ENCODE measurements at places on chromosomes 11 and 22.

GRCh38 chr11:47383071-47383470 lies 4.7 kb upstream of the SPI1 start:
- no peak for DNase-seq

GRCh38 chr22:32341122-32341740 lies 16.4 kb upstream of the RFPL3 start:
- no peak for DNase-seq

DNA sequence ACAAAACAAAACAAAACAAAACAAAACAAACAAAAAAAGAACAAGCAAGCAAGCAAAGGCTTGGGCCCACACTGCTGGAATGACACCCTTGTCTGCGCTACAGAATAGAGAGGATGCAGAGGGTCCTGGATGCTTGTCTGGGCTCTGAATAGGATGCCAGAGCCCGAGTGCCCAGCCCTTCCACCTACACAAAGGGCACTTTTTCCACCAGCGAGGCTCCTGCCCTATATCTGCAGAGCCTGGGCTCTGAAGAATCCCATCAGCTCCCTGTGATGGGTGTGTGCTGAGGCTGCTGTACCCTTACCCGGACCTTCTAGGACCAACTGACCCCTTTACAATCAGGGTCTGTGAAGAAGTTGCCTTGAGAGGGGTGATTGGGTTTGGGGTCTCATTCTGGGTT lies 221.2 kb downstream of the DSCAML1 start:
- no peak for DNase-seq

GRCh38 chr22:28798810-28799605 lies 1.4 kb downstream of the XBP1 start:
- peak; percentile 51 for DNase-seq

DNA sequence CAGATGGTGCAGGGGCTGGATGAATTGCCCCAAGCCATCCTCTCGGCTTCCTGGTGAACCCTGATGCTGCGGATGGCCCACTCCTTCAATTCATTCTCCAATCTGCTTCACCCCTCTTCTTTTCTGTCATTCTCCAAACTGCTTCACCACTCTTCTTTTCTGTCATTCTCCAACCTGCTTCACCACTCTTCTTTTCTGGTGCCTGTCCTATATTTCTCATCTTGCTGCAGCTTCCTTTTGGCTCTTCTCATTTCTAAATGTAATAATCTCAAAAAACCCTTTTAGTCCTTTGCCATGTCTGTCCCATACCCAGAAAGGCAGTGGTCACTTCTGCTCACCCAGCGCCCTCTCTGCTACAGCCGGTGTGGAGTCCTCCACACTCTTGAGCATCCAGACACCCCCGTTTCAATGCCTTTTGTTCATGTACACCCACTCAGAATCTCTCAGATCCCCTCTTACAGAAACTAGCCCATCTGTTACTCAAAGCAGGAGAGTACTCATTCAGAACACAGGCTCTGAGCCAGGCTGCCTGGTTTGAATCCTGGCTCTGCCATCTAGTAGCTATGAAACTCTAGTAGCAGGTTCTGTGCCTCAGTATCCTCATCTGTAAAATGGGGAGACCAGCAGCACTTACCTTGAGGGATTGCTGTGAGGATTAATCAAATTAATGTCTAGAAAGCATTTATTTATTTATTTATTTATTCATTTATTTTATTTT lies 14.9 kb downstream of the SERPIND1 start:
- DNase-seq: no peak

- DNase-seq: no peak
These were observed 403.1 kb upstream of the CCDC90B start for GRCh38 chr11:83689144-83689780.

- no peak for DNase-seq
These were observed 2.8 kb downstream of the OSM start for GRCh38 chr22:30263883-30264282.

GRCh38 chr11:117039900-117040299 lies 58.3 kb downstream of the SIK3 start:
- DNase-seq: peak; percentile 44

DNA sequence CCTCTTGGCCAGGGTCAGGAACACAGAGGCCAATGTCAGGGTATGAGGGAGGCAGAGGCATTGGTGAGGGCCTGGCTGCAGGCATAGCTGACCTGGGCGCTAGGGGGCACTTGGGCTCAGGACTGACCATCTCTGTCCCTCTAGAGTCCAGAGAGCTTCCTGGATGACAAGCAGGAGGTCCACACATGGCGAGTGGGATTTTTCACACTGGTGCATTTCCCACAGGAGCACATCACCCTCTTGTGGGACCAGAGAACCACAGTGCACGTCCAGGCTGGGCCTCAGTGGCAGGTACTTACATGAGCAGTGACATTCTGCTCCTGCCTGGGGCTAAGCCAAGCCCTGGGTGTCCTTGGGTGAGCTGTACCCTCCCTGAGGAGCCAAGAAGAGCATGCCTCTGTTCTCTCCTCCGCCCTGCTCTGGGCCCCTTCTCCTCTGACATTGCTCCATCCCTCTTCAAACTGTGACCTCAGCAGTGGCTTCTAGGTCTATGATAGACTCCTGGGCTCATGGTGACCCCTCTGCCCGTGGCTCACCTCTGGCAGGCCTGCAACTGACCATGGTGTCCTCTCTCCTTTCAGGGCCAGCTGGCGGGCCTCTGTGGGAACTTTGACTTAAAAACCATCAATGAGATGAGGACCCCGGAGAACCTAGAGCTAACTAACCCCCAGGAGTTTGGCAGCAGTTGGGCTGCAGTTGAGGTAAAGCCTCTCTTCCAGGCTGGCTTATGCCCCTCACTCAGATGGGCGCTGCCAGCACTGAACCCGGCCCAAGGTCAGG lies 46.6 kb downstream of the OTOG start:
- DNase-seq: no peak

- no peak for DNase-seq
These were observed 6.9 kb upstream of the ABCC8 start for GRCh38 chr11:17483505-17483904.

- no peak for DNase-seq
These were observed 22.5 kb upstream of the ADA2 start for GRCh38 chr22:17241576-17242330.

DNA sequence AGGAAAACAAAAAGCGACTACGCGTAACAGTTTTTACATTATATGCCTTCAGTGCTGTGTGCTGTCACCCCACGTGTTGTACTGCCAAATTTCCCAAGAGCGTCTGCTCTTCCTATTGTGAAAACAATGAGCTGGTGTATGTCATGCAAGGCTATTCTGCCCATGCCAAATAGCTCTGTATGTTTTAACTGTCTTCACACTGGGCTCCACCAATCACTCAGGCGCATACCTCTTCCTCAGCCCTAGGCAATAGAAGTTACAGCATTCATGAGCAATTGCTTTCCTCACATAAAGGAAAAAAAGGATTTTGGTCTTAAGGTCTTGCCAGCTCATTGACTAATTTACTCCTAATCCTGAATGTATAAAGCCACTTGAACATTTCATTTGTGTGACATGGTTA lies 606.8 kb downstream of the NTM start:
- no peak for DNase-seq

GRCh38 chr22:36443198-36443770 lies 38.2 kb downstream of the TXN2 start:
- no peak for DNase-seq

DNA sequence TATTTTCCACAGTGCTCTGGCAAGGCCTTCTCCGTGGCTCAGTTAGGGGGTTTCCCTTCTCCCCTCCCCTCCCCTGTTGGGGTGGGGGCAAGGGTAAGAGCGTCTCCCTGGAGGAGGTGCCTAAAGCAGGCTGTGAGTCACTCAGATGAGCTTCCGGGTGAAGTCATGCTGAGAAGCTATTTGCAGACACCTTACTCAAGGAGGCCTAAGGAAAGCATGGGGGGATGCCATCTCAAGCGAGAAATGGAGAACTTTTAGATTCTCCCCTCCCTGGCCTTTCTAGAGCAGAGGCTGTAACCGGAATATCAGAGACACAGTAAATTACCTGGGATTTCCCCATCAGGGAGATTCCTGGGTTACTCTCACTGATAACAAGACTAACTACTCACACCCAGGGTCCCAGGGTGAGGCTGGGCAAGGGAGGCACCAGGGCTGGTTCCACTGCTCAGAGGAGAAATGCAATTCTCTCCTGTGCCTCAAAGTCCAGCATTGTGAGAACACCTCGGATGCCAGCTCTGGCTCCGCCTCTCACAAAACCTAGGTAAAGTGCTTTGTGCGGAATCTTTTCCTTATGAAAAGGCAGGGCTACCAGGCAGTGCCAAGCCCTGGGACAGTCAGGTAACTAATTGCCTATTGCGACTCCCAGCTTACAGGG lies 123.6 kb downstream of the ABTB2 start:
- DNase-seq: peak; percentile 80

GRCh38 chr11:66547662-66548009 lies 933 bp downstream of the ACTN3 start:
- no peak for DNase-seq

GRCh38 chr11:118679483-118679882 lies at the start of gene TREH:
TSS of gene TREH (minus strand) at chr11:118679650. CDS start at chr11:118679627, 23 bp downstream.
- DNase-seq: no peak

GRCh38 chr11:12285106-12285505 lies 92.3 kb upstream of the PARVA start:
- no peak for DNase-seq

DNA sequence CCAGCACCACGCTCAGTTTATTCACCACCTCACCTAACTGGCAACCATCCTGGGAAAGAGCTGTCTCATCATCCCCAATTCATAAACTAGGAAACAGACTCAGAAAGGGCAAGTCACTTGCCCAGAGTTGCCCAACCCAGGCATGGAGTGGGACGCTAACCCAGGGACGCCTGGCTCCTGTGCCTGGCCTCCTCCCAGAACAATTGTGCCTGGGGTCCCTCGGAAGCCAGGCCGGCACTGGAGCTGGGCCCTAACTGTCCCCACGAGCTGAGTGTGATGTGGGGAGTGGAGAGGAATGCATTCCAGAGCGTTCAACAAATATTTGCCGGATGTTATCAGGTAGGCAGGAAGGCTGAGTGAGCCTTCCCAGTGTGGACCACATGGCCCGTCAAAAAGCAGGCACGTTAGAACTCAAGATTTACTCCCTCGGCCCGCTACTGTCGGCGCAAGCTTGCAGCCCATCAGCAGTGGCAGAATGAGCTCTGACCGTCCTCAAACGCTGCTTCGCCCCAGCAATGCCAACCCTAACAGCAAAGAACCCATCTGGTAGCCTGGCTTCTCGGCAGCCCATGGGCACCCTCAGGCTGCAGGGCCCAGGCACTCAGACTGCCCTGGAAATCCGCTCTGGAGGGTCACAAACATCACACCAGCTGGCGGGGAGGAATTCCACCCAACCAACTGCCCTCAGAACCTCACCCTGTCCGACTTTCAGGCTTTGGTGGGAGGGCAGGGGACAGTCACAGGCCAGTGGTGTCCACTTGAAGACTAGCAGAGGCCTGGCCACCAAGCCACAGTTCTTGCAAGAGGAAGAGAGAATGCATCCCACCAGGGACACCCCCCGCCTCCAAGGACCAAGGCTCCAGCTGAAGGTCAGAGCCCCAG lies 35.6 kb downstream of the MYH9 start:
- no peak for DNase-seq

DNA sequence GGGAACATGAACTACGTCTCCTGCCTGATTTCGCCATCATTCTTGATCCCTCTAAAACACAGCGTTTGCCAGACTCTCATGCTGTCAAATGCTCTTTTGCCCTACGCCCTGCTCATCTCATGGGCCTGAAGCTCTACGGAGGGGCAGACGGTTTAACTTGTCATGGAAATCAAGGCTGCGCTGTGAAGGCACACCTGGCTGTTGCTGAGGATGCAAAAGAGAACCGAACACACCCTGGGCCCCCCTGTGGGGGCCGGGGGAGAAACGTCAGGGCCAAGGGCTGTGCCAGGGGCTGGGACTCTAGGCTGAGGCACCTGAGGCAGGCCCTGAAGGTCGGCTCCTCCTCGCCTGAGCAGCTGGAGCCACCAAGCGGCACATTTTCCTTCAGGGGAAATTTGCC lies 957.2 kb downstream of the BRD1 start:
- DNase-seq: no peak

- no peak for DNase-seq
These were observed 26.9 kb downstream of the MMP20 start for GRCh38 chr11:102598272-102598671.

GRCh38 chr11:44839458-44840084 lies 111.1 kb downstream of the TP53I11 start:
- DNase-seq: no peak

- no peak for DNase-seq
These were observed 47.8 kb downstream of the SWAP70 start for GRCh38 chr11:9711454-9712307.

- no peak for DNase-seq
These were observed 226.1 kb upstream of the FAT3 start for GRCh38 chr11:91998481-91998880.

DNA sequence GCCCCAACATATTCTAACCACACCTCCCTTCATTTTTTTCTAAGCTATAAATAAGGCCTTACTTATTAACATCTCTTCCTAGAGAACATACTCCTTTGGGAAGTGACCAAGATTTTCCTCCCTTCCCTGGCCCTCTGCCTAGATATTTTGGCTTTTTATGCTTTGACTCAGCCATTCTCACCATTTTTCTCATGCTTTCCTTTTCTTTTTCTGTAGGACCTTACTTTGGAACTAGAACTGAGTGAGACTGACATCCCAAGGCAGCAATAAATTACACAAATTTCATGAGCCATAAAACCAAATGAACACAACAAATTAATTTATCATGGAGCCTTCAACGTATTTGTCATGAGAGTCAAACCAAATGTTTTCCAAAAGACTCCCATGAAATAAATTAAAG lies 142.7 kb upstream of the CTSC start:
- DNase-seq: no peak

DNA sequence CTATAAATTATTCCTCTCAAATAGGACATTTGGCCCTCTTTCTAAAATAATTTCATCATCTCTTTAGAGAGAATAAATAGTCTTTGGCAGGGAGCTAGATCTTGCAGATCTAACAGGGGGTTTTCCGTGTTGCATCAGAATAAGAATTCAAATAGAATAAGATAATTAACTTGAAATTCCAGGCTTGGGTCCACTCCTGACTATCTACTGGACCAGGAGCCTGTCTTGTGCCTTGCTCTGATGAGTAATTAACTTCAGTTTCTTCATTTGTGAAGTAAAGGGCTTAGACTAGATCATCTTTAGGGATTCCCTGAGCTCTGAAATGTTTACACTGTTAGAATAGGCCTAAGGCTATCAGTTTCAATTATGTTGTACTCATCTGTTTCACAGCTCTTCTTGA lies 23.5 kb upstream of the TMEM123 start:
- DNase-seq: no peak

Measured in stimulated activated CD4-positive, alpha-beta T cell treated with anti-CD3 and anti-CD28 coated beads, Interleukin-4, amount 100 ng/mL, for 24 hours (primary cell).